ENCODE measurements at places on chromosomes 5 and 9.

DNA sequence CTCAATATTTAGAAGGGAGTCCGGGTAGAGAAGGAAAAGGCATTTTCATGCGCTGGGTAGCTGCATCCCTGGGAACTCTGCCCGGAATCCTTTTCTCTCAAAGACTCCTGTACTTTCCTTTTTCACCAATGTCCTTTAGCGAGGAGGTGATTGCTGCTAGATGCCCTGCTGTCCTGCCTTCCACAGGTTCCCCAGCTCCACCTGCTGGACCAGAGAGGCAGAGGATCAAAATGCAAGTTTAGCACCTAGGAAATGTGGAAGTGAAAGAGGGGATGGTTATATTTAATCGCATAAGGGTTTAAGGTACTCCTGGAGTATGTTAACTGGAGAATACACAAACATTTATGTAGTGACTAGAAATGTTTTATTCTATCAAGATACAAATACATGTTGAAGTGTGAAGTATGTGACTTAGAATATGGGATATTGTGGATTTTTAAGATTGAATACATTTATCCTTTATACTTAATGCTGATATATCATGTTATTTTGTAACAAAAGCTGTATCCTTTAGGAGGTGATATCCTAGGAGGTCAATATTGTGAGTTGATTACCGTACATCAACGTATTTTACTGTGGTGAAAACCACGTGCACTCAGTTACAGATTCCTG is 145.7 kb downstream of the ARHGAP26 start:
- DNase-seq: peak; percentile 35

- DNase-seq: no peak
These were observed 1.0 kb upstream of the HK3 start for GRCh38 chr5:176899946-176900779.

DNA sequence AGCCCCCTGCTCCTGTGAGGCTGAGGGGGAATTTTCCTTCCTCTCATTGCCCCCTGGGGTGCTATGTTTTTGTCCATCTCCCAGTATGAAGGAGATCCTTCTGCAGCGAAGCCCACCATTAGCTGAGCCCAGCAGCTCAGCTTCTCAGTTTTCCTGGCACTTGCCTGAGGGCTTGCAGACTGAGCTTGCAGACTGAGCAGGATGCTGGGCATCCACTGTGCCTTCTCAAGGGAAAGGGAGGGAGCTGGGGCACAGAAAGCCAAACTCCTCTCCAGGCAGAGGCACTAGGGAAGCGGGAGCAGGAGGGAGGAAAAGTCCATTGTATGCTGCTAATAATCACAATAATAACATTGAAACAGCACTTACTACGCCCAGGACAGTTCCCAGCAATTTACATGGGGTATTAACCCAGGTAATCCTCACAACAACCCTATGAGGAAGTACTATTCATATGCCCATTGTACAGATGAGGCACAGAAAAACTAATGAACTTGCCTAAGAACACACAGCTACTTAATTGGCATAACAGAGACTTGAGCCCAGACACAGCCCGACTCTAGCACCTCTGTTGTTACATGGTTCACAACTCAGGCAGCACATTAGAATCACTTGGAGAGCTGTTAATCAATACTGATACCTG is 86.9 kb upstream of the SSBP2 start:
- DNase-seq: no peak

DNA sequence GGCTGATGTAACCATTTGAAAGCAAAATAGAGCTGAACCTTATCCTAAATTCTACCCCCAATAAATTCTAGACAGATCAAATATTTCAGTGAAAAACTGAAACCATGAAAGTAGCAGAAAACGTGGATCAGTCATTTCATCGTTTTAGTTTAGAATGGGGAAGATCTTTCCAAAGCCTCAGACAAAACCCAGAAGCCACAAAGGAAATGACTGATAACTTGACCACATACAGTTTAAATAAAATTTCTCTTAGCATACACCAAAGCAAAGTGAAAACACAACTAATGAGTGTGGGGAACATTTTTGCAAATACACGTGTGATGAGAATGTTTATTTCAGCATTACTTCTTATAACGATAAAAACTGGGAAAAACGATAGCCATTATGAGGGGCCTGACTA is 284.8 kb downstream of the ADGRV1 start:
- DNase-seq: no peak

GRCh38 chr5:5492087-5492933 is 69.8 kb downstream of the ICE1 start:
- peak; percentile 55 for DNase-seq

DNA sequence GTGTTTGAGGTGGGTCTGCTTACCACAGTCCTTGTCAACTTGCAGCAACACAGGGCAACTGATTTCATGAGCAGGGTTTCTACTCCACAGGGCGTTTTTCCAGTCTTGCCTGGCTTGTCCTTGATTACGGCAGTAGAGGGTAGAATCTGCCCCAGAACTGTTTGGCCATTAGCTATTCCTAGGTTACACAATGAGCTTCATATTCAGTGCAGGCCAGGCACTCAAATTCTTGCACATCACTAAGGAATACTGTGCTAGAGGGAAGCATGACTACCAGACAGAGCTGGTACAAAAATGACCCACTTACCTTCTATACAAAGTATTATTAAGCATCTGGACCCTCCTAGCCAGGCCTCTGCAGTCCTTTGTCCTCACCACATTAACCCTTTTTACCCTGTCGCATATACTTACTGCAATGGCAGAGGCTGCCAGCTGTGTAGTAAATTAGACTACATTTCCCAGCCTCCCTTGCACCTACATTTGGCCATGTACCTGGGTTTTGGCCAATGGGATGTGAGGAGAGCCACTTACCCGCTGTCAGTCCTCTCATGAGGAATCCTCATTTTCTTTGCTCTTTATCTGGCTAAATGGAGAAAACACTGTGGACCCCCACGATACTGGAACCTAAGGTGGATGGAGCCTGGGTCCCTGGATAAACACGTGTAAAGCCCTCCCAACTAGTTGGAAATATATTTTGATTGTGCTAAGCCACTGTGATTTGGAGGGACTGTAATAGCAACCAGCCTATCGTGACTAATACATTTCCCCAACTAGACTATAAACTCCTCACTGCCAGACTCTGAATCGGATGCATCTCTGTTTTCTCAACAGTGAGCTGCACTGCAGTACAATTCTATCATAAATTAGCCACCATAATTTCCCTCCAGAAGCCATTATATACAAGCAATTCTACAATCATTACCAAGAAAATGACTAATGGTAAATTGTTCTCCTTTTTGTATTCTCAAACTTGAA is 218.7 kb downstream of the GLIS3 start:
- DNase-seq: no peak

DNA sequence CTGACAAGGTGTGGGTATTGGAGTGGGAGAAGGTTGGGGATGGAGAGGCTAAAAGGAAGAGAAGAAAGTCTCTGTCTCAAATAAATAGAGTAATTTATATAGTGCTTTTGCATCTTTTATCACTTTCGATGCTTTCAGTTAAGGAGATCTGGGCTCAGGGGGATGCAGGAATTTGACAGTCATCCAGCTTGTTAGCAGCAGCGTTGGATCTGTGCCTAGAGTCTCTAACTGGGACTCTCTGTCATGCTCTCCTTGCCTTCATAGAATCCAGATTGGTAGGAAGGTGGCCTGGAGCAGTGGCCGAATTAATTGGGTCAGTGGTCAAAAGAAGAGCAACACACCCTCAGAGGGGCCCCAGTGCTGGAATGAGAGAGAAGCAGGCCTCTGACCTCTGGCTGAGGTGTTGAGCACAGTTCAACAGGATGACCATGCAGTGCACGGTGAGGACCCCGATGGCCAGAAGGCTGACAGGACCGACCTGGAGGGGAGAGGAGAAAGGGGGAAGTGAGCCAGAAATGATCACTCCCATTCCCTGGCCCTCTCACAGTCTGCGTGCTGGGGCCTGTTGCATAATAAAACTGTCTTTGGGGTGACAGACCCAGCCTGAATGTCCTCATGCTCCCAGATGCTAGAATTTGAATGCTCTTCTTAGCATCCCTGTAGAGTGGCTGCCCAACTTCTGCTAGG is 7.6 kb downstream of the SLC36A3 start:
- DNase-seq: no peak

DNA sequence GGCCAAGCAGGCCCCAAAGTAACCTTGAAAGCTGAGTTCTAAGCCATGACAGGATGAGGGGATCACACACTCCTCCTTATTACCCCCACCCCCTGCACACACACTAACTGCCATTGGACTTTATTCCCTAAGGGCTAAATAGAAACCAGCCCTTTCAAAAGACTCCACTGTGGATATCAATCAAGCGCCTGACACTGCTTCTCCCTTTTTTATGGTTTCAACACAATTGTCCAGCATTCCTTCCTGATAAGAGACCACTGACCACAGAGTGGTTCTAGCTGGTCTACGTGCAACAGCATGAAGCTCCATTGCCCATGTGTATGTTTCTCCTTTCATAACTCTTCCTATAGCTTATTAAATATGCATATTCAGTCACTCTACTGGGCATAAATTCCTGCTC is 34.7 kb downstream of the PAEP start:
- no peak for DNase-seq
